SK-N-SH treated with all-trans-retinoic acid at 6 μM for 48 hours (cell line): ENCODE measurements at places on chromosomes 1 and 21.

GRCh38 chr1:215623162-215623561 is 56.1 kb downstream of the KCTD3 start:
- no peak for ATAC-seq

GRCh38 chr1:55005351-55006140 is 6.8 kb downstream of the BSND start:
- 0 out of 3 replicates have a peak, but pooled peaks have one; percentile 16 for ATAC-seq

GRCh38 chr21:22395965-22396364 is 1397.8 kb downstream of the NCAM2 start:
- ATAC-seq = no peak

- no peak for ATAC-seq
These were observed 36.0 kb upstream of the LPAR3 start for GRCh38 chr1:84928979-84929378.

- ATAC-seq = peak; percentile 79
These were observed 495.1 kb downstream of the SETD4 start for GRCh38 chr21:35565204-35565611.

- ATAC-seq = no peak
These were observed 8.6 kb downstream of the NECTIN4 start for GRCh38 chr1:161080441-161081405.

DNA sequence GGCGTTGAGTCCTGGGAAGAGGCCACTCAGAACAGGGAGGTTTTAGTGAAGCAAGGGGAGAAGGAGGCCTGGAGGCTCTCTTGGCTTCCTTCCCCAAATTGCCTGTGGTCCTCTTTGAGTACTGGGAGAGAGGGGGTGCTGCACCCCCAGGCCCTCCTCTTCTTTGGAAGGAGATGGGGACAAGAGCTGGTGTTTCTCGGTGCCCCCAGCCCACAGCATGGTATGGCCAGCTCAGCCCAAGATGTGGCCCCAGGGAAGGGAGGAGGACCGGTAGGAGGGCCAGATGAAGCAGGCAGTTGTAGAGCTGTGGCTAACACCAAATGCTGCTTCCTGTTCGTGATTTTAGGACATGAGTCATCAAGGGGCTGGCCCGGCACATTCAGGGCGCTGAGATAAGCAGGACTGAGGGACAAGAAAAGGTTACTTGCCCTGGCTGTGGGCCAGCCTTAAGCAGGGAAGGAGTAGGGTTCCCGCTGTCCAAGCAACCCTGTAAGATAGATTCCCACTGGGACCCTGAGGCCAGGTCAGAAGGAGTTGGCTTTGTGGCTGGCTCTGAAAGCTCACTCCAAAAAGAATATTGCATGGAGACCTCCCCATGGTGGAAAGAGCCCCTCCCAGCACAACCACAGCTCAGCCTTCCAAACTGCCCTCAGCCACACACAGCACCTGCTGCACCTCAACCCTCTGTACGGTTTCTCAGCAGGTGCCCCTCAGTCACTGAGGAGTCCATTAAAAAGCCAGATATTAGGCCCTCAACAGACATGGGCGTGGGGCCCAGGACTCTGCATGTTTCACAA is 4.9 kb upstream of the TNFRSF1B start:
- ATAC-seq = peak; percentile 88

DNA sequence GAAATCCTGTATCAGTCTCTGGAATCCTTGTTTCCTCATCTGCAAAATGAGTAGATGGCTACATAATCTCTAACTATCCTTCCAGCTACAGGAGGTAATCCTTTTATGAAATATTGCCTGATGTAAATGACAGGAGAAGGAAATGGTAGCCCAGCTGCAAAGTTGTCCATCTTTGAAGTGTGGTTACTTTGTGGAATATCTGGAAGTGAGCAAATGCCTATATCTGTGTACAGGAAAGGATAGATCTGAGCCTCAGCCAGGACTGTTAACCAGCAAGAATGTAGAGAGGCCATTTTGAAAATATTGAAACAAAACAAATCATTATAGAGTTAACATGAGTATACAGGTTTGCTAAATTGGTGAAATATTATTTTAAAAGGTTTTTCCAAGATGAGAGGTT is 74.8 kb upstream of the BMP8A start:
- ATAC-seq = no peak
